ENCODE measurements at places on chromosomes 2 and 18. TPM values are rescaled to one million over a fixed set of nuclear protein-coding genes. Genes with fewer than 3 reads are reported as not detected.

- peak; percentile 77 for DNase-seq
Observed at GRCh38 chr2:12759248-12759647, 42.5 kb downstream of the TRIB2 start.

- DNase-seq, result no peak
Observed at GRCh38 chr2:63851691-63852311, 10.1 kb downstream of the UGP2 start.

The C2orf49 gene
- total RNA-seq, result 15.7 TPM

DNA sequence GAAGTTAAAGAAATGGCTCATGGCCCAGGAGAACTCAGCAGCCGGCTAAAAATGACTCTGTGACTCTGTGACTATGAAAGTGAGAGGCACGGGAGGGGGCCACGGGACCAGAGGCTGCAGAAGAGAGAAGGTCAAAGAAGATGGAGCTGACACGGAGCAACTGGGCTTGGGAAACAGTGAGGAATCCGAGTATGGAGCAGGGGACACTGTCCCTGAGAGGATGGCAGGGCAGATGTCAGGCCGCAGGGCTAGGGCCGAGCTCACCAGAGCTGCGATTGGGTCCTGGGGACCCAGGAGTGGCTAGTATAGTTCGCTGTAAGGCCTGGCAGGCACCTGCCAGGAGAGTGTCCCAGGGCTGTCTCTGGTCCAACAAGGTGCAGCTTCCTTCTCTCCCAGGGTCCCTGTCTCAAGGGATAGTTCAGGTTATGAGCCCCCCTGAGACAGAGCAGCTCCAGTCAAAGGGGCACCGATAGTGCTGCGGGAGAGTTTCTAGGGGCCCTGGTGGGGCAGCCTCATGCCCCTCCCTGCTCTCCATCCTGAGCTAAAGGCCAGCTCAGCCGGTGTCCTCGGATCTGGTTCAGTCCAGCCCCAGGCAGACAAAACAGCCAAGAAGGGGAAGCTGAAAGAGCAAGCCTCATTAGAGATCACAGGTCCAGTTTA lies 42.7 kb downstream of the CIB4 start:
- DNase-seq, result peak; percentile 29

DNA sequence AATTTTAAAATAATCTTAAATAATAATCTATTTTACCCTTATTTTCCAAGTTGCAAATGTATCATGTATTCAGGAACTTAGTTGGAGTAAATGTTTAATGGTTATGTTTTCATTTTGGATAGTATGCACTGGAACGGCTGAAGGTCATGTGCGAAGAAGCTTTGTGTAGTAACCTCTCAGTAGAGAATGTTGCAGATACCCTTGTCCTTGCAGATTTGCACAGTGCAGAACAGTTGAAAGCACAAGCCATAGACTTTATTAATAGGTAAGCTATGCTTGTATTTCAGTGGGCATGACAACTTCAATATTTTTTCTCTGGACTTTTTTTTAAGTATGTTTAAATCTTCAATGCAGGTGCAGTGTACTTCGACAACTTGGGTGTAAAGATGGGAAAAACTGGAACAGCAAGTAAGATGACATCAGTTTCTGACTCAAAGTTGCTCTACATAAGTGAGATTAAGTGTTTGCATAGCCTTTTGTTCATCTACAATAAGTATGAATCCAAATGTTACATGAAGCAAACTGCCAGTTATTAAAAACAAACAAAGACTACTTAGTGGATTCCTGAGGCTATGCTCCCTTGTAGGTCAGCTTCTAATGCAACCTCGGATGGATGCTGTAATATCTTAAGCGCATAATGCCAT lies 63.1 kb downstream of the SPOPL start:
- no peak for DNase-seq

DNA sequence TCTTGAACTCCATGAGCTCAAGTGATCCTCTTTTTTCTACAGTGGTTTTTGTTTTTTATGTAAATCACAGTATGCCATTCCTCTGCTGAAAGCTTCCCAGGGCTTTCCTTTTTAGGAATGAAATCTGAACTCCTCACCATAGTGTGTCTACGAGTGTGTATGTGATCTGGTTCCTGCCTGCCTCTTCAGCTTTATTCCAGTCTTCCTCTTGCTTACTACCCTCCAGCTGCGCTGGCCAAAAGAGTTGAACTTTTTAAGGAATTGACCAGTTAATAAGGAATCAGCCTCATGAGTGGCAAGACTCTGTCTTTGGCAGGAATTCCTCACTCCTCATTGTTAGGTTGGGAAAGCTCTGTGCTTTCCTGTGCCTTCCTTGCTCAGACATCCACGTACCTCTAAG lies 4.0 kb downstream of the CCT7 start:
- DNase-seq, result no peak

GRCh38 chr2:128797937-128798336 lies 479.3 kb upstream of the HS6ST1 start:
- no peak for DNase-seq

DNA sequence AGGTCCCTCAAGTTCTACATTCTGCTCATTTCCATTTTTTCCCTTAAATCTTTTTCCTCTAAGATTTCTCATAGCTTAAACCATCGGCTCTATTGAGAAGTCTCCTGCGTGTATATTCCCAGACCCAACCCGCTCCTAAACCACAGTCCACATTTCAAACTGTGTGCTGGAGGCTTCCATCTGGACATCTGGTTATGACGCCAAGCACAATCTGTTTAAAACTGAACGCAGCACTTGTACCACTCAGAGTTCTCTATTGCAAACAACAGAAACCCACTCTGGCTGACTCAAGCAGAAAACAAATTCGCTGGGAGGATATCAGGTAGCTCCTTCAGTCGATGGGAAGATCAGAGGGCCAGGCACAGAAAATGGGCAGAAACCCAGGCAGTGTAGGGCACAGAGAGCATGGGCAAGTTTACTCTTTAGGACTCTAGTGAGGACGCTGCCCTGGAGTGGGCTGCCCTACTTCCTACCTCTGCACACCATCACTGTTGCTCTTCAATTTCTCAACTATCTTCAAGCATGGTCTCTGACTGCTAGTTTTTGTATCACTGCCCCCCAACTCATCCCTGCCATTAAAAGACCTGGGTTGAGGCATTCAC lies 5.6 kb upstream of the EML4 start:
- no peak for DNase-seq

GRCh38 chr2:107094450-107094986 lies 208.6 kb upstream of the ST6GAL2 start:
- DNase-seq, result no peak

DNA sequence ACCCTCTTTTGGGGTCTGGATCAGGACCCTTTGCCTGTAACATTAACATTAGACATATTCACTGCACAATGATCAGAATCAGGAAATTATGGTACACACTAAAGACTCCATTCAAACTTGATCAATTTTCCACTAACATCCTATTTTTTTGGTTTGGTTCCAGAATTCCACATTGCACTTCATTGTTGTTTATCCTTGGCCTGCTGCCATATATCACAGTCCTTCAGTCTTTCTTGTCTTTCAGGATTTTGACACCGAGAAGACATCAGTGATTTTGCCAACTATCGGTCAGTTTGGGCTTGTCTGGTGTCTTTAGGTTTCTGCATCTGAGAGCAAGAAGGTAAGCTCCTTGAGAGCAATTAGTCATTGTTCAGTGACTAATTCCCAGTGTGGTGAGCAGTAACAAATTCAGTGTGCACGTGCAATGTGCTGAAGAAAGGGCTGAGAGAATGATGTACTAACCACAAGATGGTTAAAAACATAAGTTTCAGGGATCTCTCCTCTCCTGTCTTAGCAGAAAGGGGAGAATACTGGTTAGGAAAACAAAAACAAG lies 23.5 kb downstream of the MARCHF4 start:
- DNase-seq, result no peak

- no peak for DNase-seq
Observed at GRCh38 chr2:215367662-215368492, 56.0 kb downstream of the ATIC start.

GRCh38 chr2:26461601-26462023 lies 16.3 kb downstream of the OTOF start:
- DNase-seq, result no peak

The EFHD1 gene
- 6.9 TPM for total RNA-seq

DNA sequence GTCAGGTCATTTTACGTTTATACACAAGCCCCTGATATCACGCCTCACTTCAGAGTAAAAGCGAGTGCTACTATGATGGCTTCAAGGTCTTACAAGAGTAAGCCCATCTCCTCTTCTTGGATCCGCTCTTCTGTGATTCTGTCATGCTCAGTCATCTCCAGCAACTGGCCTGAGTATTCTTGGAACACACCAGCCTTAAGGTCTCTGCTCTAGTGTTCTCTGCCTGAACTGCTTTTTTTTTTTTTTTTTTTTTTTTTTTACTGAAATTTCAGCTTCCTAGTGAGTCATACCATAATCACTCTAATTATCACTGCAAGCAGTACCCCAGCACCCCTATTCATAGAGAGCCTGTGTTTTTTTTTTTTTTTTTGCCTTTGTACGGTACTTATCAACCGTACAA lies 1228.9 kb downstream of the CNTNAP5 start:
- no peak for DNase-seq

The OSBPL6 gene
- total RNA-seq, result 2.2 TPM

DNA sequence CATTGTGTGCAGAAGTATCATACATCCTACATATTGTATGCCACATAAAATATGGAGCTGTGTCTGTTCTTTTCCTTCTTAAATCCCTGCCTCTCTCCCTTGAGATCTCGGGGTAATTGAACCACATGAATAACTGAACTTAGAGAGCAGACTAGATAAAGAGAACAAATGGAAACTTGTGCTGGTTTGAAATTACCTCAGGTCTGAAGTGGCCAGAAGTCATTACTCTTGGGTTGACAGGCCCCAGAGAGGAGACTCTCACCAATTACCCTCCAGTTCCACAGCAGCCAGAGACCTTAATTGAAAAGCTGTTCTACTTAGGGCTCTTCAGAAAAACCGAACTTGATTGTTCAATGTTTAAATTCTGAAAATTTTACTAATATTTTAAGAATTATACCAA lies 5.0 kb upstream of the ADAM17 start:
- no peak for DNase-seq

The GALNT3 gene
- 0.41 TPM for total RNA-seq

- no peak for DNase-seq
Observed at GRCh38 chr2:194714541-194714940, 942.5 kb upstream of the SLC39A10 start.

DNA sequence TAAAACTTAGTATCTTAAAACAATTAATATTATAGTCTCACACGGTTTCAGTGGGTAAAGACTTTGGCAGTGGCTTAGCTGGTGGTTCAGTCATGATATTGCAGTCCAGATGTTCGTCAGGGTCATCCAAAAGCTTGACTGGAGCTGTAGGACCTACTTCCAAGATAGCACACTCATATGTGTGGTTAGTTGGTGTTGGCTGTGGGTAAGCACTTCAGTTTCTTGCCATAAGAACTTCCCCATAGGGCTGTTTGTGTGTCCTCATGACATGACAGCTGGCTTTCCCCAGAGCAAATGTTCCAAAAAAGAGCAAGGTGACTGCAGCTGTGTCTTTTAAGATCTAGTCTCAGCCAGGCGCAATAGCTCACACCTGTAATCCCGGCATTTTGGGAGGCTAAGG lies 48.5 kb upstream of the EPC2 start:
- no peak for DNase-seq

The GALR1 gene
- total RNA-seq, result 0.54 TPM

The MPP4 gene
- total RNA-seq, result not detected

DNA sequence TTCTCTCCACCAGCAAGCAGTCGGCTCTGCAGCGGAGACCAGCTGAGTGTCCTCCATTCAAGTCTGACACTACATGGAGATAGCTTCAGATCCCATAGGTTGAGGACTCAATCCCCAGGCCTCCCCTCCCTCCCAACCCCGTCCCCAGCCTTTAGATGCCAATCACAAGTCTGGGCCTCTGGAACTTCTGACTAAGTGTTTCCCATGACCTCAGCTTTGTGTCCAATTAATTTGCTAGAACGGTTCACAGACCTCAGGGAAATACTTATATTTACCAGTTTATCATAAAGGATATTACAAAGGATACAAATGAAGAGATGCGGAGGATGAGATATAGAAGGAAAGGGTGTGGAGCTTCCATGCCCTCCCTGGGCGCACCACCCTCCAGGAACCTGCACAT lies 77.4 kb downstream of the MERTK start:
- DNase-seq, result no peak

DNA sequence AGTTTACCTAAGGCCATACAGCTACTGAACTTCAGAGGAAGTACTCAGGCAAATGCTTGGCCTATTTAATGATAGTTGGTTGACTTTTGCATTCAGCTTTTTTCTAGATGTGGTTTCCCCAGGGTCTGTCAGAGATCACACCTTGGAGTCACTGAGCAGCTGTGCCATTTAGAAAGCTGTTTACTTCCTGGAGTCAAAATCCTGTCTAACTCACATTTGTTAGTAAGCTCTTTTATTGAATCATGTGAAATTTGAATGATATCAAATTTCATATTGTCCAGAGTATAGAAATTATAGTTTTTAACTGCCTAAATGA lies 7.6 kb upstream of the TRIB2 start:
- no peak for DNase-seq

DNA sequence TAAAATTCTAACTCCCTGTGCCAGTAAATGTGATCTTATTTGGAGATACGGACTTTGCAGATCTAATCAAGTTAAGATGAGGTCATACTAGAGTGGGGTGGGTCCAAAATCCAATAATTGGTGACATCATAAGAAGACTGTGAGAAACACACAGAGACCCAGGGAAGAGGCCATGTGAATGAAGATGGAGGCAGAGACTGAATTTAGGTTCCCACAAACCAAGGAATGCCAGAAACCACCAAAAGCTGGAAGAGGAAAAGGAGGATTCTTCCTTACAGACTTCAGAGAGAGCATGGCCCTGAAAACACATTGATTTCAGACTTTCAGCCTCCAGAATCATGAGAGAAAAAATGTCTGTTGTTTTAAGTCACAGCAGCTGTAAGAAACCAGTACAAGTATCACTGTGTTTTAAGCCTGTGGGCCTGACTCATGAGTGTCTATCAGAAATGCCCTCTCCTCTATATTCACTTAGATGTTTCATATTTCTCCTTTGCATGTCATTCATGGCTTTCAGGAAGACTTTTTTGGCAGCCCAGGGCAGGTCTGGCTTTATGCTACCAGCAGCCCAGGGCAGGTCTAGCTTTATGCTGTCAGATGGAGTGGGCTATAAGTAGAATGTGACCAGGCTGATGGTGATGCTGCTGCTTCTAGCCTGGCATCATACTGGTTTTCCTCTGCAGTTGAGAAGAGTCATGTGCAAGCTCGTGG lies 100.0 kb downstream of the SPOPL start:
- no peak for DNase-seq

- DNase-seq, result no peak
Observed at GRCh38 chr2:30287857-30288513, 56.7 kb downstream of the LBH start.

DNA sequence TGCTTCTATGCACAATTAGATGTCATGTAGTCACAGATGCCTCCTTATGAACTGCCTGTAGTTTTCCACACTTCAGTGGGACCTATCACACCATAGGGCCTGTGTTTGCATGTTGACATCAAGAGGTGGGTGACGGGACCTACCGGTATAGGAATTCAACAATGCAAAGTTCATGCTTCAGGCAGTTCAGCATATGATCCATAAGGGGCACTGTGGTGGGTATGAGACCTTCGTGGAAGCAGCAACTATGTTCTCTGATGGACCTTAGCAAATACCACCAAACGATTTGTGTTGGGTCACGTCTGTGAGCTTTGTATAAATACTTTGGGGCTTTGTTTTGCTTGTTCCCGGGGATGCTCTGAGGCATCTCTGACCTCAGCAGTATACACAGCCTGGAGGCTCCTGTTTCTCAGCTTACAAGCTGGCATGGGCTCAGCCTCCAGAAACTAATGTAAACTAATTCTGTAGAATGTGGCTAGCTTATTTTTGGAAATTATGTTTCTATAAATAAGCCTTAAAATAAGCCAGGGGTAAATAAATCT lies 111.6 kb downstream of the DTNA start:
- no peak for DNase-seq

- DNase-seq, result no peak
Observed at GRCh38 chr18:34039201-34039600, 185.5 kb downstream of the NOL4 start.

The COBLL1 gene
- total RNA-seq, result 22.4 TPM

The PLGLB2 gene
- total RNA-seq, result 1.9 TPM

Measured in sigmoid colon (tissue), 7 donors.